Activated T-cell treated with anti-CD3 and anti-CD28 coated beads, Interleukin-2, amount 50 U/mL, for 72 hours (primary cell): ENCODE measurements at places on chromosomes 2 and 18. TPM values are rescaled to one million over a fixed set of nuclear protein-coding genes. Genes with fewer than 3 reads are reported as not detected.

The ACKR3 gene
- 1.0 TPM for total RNA-seq

The PAX8 gene
- total RNA-seq: 4.3 TPM

The DUSP11 gene
- total RNA-seq: 35.8 TPM

The SLC9A2 gene
- total RNA-seq: 0.19 TPM

The XRCC5 gene
- total RNA-seq: 324 TPM

The TEX44 gene
- total RNA-seq: not detected

The CYP27A1 gene
- 0.31 TPM for total RNA-seq

The NPAS2 gene
- 4.8 TPM for total RNA-seq

The MRO gene
- total RNA-seq: not detected

The RUFY4 gene
- total RNA-seq: 1.9 TPM

The COL5A2 gene
- 0.60 TPM for total RNA-seq

The MTLN gene
- 43.0 TPM for total RNA-seq

The ECEL1 gene
- total RNA-seq: 1.8 TPM

DNA sequence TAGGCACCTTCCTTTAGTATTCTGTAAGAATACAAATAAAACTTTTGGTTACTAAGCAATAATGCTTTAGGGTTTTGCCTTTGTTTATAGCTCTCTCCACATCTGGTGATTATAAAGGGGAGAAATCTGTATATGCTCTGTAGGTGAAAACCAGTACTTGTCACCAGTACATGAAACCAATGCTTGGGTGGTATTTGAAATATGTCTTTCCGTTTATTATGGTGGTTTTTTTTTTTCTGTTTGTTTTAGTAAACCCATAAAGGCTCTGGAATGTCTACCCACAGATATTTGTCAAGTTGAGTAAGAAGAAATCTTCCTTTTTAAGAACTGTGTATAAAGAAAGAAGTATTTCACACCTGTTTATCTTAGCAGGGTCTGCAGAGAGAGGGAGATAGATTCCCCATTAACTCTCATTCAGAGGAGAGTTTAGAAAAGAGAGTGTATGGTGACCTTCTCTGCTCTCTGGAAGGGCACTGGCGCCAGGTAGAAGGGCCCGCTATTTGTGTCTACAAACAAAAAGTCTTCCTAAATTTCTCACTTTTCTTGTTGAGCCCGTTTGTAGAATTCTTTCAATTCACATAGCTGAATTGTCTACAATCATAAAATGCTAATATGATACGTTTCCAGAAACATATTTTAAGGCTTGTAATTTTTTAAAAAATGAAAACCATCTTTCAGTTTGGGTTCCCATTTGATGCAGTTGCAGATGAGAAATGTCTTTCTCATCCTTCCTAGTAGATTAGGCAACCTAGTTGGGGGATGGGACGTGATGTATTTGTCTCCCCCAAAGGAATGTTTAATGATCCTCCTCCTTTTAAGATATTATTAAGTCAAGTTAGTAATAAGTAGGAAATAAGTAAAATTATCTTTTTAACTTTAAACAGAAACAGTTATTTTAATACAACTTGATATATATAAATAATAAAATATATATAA, 33.9 kb downstream of the MAP3K20 start:
- no peak for DNase-seq

- peak; percentile 97 for DNase-seq
Observed at GRCh38 chr2:85420536-85421259, 2.2 kb downstream of the SH2D6 start.

- peak; percentile 4 for DNase-seq
Observed at GRCh38 chr18:9516437-9517064, 41.2 kb downstream of the RALBP1 start.

DNA sequence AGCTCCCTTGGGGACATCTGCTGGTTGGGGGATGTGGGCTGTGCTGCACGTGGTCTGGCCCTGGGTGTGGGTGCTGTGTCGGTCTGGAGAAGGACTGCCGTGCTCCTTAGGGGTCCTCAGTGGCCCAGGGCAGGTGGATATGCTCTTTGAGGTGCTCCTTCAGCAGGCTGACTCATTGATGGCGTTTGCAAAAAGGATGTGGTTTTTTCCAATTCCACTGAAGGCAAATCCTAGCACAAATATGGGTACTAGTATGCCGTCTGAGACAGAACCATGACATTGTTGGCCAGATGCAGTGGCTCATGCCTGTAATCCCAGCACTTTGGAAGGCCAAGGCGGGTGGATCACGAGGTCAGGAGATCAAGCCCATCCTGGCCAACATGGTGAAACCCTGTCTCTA, 3.3 kb downstream of the PPP1R7 start:
- DNase-seq: no peak

GRCh38 chr2:237281836-237282306, 132.1 kb downstream of the COL6A3 start:
- no peak for DNase-seq

- DNase-seq: no peak
Observed at GRCh38 chr18:45589356-45590035, 25.8 kb upstream of the SLC14A2 start.

- DNase-seq: no peak
Observed at GRCh38 chr2:235903782-235904584, 264.2 kb downstream of the GBX2 start.

DNA sequence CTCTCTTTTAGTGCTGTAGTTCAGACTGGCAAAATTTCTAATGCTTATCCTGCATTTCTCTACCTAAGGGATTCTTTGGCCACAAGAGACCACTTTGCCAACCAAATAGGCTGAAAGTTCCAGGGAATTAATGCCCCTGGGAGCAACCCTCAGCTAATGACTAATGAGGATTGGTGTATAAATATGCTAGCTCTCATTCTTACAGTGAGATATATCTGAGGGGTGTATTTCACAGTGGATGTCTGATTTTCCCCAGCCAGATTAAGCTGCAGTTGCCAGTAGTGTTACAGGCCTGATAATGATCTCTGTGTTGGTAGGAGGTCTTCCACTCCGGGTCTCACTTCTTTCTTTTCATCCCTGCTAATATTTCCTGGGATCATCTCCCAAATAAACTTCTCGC, 90.4 kb downstream of the GULP1 start:
- no peak for DNase-seq

- no peak for DNase-seq
Observed at GRCh38 chr2:37552339-37552738, 119.1 kb downstream of the CDC42EP3 start.

DNA sequence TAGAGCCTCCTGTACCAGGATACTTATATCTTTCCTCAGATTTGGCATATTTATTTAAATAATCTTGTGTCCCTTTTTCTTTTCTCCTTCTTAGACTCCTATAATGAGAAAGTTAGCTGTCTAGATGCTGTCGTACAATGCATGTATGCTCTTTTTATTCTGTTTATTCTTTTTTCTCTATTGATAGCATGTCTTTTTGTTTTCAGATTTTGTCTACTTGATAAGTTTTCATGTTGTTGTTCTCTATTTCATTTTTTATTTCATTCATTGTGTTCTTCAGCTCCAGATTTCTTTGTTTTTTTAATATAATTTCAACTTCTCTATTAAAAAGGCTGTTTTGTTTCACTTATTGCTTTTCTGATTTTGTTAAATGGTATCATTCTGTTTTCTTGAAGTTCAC, 674.3 kb upstream of the POU3F3 start:
- no peak for DNase-seq

- peak; percentile 8 for DNase-seq
Observed at GRCh38 chr2:15159751-15160177, 401.4 kb downstream of the NBAS start.

DNA sequence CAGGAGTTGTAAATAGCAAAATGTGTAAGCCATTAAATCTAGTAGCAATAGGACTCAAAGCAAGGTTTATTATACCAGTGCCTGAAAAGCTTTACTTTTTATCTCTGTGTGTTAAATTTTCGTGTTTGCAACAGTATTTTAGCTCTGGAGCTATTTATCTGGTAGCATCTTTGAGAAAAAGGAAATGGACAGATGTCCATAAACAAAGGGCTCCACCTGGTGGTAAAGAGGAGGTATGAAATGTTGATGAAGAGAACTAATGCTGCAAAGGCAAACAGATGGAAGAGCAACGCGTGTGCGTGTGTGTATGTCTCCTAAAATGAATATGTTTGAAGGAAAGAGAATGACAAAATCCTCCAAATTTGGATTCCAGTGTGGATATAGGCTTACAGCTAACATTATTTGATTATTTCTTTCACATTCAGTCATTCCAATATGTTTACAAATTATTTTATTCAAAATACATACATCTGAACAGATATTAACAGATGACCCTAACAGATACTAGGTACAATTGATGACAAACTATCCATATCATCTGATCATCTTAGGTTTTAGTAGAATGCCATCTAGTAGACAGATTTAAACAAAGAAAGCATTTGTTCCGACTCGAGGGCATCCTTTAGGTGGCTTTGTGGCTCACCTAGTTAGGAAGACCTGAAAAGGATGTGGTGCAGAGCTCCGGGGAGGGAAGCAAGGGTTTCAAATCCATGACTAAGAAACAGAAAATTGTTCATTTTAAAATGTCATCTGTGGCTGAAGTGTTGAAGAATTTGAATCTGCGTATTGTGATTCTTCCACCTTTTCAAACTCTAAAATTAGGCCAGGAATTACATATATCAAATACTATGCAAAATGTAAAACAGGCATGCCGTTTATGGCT, 383.3 kb downstream of the MTX2 start:
- peak; percentile 31 for DNase-seq

DNA sequence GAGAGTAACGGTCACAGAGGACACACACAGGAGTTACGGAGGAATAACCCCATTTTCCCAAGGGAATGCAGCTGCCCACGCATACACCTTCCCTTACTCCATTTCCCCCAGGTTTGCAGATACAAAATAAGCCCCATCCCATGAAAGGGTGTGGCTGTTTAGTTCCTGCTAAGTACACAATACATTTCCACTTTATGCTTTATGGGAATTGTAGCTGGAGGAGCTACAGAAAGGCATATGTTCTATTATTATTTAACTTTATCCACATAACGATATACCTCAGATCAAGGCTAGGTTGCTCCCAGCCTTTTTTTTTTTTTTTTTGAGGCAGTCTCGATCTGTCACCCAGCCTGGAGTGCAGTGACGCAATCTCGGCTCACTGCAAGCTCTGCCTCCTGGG, 22.7 kb upstream of the INO80D start:
- no peak for DNase-seq

- no peak for DNase-seq
Observed at GRCh38 chr2:71827524-71827901, 320.1 kb downstream of the CYP26B1 start.

GRCh38 chr18:24199372-24199962, 60.6 kb downstream of the CABYR start:
- no peak for DNase-seq

- no peak for DNase-seq
Observed at GRCh38 chr2:205688417-205689200, 6.3 kb downstream of the NRP2 start.

GRCh38 chr18:11177382-11177781, 28.0 kb upstream of the PIEZO2 start:
- DNase-seq: no peak

DNA sequence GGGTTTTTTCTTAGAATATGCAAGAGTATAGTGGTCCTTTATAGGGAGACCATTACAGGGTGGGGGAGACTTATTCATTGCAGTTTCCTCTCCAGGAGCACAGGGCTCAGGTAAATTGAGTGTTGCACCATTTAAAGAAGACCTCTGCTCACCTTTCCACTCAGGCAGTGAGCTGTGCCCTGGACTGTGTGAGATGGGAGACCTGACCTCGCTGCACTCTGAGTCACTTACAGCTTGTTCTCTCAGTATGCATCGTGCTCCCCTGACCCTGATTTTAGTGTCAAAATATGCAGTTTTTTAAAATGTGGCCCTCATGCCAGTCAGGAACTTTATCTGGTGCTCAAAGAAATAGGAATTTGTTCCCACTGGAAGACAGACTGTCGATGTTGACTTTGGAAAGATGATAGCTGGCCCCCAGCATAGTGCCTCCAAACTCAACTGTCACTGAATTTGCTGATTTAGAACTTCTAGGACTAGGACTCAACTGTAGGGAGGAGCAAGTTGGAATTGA, 146.7 kb upstream of the EPAS1 start:
- peak; percentile 12 for DNase-seq

GRCh38 chr2:12504443-12504842, 212.3 kb upstream of the TRIB2 start:
- peak; percentile 42 for DNase-seq

- DNase-seq: no peak
Observed at GRCh38 chr18:29849144-29849543, 1193.4 kb downstream of the DSC3 start.

DNA sequence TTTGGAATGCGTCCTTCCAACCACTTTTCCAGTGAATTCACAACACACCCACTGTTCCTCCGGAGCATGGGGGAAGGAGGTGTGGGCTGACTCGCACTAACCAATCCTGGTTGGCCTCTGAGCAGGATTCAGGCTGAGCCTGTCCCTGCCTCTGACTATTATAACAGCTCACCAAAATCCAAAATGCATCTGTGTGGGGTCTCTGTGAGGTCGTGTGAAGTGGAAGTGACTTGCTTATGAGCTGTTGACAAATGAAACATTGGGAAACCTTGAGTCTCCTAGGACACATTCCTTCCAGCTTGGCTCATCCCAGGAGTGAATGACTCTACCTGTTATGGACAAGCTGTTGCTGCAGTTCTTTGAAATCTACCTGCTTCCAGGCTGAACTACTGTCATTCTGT, 1.5 kb downstream of the CIDEA start:
- DNase-seq: no peak
